Myocyte (in vitro differentiated cells): ENCODE measurements at places on chromosomes 3 and 15. TPM values are rescaled to one million over a fixed set of nuclear protein-coding genes. Genes with fewer than 3 reads are reported as not detected.

- DNase-seq: peak; percentile 14
These were observed 97.2 kb upstream of the FLNB start for GRCh38 chr3:57910990-57911389.

IQCF5 gene
- total RNA-seq: not detected in 2 replicates

DNA sequence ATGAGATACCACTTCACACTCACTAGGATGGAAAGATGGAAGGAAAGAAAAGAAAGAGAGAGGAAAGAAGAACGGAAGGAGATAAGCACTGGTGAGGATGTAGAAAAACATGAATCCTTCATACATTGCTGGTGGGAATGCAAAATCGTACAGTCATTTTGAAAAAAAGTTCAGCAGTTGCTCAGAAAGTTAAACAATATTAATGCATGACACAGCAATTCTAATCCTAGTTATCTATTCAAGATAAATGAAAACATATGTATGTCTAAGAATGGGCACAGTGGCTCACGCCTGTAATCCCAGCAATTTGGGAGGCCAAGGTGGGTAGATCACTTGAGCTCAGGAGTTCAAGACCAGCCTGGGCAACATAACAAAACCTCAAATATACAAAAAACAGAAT, 59.1 kb downstream of the SENP7 start:
- DNase-seq: no peak

DNA sequence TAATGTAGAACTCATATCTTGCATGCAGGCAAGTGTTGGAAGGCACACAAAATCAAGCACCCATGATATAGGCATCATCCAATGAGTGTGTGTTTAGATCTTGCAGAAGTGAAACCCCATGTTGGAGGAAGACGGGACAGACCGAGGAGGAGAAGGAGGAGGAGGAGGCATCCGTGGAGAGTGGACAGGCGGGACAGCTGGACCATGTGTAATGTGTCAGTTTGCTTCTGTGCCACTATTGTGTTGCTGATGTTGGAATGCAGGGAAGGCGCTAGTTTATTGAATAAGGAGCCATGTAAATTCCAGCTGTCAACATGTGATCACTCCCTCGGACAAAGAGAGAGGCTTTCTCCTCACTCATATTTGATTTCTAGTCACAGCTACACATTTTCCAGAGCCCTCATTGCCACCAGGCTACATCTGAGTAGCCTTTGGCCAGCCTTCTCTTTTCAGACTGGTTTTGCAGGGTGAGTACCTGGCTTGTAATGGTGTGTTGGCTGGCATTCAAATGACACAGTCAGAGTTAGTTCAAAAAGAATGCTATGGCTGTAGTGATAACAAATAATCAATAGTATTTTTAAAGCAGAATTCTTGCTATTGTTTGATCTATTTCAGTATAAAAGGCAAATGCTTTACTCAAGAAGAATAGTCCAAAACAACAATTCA, 1037.6 kb upstream of the NR2F2 start:
- no peak for DNase-seq

- DNase-seq: no peak
These were observed 216.6 kb downstream of the SUCLG2 start for GRCh38 chr3:67437789-67438188.

NRROS gene
- total RNA-seq: 0.59 and 0.99 TPM in 2 replicates

CILP gene
- 0.27 and 0.52 TPM in 2 replicates for total RNA-seq

WDR5B gene
- total RNA-seq: 6.9 and 8.9 TPM in 2 replicates
